Uterus (tissue), 4 donors: ENCODE measurements at places on chromosomes 1 and 21. TPM values are rescaled to one million over a fixed set of nuclear protein-coding genes. Genes with fewer than 3 reads are reported as not detected.

- no peak for DNase-seq
These were observed 6.0 kb downstream of the POFUT2 start for GRCh38 chr21:45281411-45282282.

GRCh38 chr1:209355415-209355814, 228.1 kb upstream of the CAMK1G start:
- no peak for DNase-seq

- no peak for DNase-seq
These were observed 19.1 kb downstream of the NME7 start for GRCh38 chr1:169348383-169349036.

Gene SIM2
- total RNA-seq: not detected

Gene FBXO2
- 7.2 TPM for total RNA-seq
